ENCODE measurements at places on chromosomes 1 and 21.

DNA sequence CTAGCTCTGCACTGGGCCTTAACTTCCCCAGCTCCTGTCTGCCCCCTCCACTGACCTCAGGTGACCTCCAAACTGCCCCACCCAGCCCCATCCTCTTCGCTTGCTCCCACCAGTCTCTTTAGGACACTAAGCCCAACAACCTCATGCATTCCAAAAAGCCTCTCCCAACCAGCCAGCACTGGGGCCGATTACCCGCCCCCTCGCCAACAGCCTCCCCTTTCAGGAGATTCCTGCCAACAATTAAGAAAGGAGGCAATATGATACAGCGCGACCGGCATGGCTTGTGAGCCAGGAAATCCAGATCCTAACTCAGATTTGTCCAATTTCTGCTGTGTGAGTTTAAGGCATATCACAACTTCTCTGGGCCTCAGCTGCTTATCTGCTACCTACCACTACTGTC lies 14.7 kb downstream of the KANK4 start:
- no peak for DNase-seq

GRCh38 chr1:245896258-245896657 lies 610.8 kb downstream of the SMYD3 start:
- DNase-seq = no peak

DNA sequence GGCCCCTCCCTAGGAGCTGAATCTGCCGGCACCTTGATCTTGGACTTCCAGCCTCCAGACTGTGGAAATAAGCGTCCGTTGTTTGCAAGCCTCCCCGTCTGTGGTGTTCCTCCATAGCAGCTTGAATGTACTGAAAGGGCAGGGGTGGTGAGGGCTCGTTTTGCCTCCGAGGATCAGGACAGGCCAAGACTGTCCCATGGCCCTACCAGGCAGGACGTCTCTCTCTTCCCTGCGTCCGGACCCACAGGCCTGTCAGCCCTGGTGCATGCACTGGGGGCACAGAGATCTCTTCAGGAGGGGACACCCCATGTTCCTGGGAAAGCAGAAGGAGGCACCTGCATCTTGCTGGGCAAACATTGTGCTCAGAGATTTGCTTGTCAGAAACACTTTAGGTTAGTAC lies 156.3 kb upstream of the C1orf174 start:
- DNase-seq = no peak

- DNase-seq = no peak
These were observed 45.8 kb downstream of the TTC39A start for GRCh38 chr1:51284487-51284954.

DNA sequence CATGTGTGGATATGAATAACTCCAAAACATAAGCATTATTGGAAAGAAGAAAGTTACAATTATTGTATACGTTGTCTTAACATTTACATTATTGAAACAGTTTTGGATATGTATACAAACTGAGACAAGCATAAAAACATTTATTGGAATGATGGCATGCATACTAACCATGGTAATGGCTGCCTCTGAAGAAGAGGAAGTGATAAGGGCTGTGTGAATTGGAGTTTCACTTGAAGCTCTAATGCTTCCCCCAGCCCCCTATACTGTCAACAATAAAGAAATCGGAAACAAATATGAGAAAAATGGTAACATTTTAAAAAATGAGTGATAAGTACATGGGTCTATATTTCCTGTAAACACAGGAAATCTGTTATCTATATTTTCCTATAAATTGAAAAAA lies 367.7 kb upstream of the DPYD start:
- no peak for DNase-seq

DNA sequence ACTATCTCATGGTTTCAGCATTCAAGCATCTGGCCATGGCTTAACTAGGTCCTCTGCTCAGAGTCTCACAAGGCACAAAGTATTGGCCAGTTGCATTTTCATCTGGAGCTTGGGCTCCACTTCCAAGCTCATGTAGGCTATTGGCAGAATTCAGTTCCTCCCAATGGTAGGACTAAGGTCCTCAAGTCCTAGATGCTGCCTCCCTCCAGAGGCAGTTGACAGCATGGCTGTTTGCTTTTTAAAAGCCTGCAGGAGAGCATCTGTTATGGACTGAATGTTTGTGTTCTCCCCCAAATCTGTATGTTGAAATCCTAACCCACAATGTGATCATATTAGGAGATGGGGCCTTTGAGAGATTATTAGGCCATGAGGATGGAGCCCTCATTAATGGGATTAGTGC lies 38.0 kb upstream of the HLX start:
- DNase-seq = no peak

GRCh38 chr1:192775631-192776030 lies 33.2 kb upstream of the RGS2 start:
- DNase-seq = no peak

GRCh38 chr1:19311503-19311930 lies 427 bp downstream of the AKR7A2 start:
- peak; percentile 29 for DNase-seq

- DNase-seq = no peak
These were observed 63.1 kb downstream of the CDC42BPA start for GRCh38 chr1:227255086-227255732.

DNA sequence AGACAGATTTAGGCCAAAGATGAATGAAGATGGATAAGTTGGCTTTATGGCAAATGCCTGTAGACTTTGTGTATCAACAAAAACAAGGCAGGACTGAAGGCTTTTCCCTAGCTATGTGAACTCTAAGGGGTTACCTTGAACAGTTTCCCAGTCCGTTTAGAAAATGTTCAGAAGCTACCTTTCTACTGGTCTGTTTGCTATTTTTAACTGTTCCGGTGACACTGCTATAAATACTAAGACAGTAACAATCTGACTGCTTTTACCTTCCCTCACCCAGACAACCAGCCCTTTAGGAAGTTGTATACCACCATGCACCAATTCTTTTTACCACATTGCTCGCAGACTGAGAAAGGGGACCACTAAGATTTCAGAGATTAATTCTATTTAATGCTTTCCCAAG lies 102.2 kb downstream of the PHTF1 start:
- no peak for DNase-seq

- DNase-seq = peak; percentile 31
These were observed at the start of gene BRINP2 for GRCh38 chr1:177170756-177171535. Gene BRINP2 (plus strand): TSS chr1:177170958. CDS start chr1:177229877, 58,919 bp downstream.

DNA sequence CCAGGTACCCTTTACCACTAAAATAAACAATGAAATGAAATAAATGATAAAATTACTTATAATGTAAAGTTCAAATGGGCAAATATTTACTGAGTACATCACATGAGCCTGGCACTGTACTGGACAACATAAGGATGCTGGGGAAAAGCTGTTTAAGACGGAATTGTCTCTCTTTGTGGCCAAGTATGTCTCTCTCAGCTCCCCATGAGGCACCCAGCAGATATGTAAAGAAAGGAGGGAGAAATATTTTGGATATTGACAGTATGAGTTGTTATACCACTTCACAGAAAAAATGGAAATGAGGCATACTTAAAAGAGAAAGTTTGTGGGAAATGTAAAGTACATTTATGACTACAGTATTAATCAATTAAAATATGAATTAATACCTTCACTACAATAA lies 1.0 kb upstream of the TNFSF4 start:
- DNase-seq = no peak

DNA sequence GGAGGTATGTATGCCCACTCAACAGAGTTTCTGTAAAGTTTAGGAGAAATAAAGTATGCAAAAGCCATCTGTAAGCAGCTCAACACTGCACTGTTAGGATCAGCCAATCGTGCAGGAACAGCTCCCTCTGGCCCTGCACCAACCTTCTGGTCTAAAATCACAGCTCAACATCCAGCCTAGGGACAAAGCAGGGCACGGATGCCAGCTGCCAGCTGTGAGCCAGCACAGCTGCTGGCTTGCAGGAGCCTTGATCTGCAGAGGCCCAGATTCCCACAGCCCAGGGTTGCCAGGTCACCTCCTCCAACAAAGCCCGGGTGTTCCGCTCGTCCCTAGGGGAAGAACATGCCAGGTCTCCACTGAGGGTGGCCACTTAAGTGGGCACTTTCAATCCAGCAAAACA lies 8.6 kb downstream of the ACOT7 start:
- peak; percentile 66 for DNase-seq

- no peak for DNase-seq
These were observed 281.6 kb upstream of the RGS18 start for GRCh38 chr1:191876631-191877030.

GRCh38 chr1:212640223-212640878 lies 31.8 kb downstream of the ATF3 start:
- DNase-seq = no peak

DNA sequence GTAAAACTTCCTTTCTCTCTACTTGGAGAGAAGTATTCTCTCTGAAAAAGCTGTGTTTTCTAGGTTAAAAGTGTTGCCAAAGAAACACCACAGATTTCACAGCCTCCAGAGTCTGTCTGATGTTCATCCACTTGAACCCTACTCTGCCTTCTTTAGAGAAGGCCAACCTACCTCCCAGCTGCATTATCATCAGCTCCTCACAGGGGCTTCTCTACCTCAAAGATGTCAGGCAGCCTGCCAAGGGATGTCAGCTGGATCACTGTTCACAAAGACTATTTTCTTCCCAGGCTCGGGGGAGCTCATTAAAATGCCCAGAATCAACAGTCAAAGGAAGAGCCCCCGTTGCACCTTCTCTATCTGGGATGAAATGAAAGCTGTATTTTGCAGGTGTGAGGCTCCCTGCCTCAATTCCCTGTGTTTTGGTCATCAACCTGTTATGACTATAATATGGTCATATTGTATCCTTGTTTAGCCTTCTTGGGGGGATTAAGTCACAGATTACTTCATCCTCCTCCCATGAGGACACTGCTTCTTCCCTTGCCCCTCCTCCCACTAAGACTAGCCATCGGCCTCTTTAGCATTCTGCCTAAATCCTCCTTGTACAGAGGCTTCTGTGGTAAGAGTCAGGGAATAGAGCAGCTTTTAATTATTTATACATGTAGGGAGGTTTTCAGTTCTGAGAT lies 25.7 kb downstream of the ANGPTL7 start:
- DNase-seq = no peak

DNA sequence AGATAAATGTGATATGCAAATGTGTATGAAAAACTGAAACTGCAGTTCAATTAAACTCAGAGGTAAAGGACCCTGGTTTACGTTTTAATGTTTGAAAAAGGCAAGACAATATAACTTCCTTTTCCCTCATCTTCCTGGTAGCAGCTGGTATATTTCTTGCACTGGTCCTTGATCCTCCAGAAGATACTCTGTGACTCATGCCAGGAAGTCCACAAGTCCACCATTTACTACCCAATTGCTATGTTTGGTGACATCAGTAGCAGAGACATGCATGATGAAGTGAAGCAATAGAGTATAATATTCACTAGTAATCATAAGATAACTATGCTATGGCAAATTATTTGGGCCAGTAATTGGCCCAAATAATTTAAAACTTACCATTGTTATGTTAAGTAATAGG lies 774.5 kb upstream of the NEGR1 start:
- no peak for DNase-seq

- DNase-seq = peak; percentile 69
These were observed at the start of gene ZBTB8B for GRCh38 chr1:32464716-32465577. Gene ZBTB8B (plus strand): TSS chr1:32465072. CDS start chr1:32470625, 5,553 bp downstream.

GRCh38 chr21:31279986-31280385 lies 64.1 kb downstream of the TIAM1 start:
- DNase-seq = no peak

- DNase-seq = peak; percentile 77
These were observed 35.1 kb downstream of the NUAK2 start for GRCh38 chr1:205286335-205286950.

GRCh38 chr1:168223681-168224540 lies 1.9 kb upstream of the SFT2D2 start:
- DNase-seq = peak; percentile 22

DNA sequence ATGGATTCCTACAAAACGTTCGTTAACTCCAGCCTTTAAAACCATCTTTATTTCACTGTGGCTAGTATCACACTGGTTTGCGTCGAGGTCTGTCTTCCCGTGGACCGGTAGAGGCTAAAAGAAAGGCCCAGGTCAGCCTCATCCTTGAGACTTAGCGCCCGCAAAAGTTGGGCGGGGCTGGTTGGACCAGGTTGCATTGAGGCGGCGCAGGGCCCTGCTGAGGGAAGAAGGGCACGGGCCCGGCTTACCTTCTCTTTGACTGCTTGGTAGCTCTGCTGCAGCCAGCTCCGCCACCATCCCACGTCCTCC lies 455 bp downstream of the BSDC1 start:
- no peak for DNase-seq

DNA sequence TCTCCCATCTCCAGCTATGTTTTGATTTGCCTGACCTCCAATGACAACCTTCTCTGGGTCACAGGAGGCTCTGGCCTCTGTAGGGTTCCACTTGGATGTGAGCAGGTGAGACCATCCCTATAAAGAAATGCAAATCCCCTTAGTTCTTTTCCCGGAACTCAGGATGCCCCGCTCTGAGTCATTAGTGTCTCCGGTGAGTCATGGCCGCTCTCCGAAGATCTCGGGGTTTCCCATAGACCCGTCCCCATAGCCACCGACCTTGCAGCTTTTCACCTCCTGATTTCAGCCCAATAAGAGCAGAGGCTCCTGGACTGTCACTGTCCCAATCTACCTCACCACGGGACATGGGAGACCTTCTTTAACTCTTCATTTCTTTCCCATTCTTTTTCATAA lies 98.2 kb downstream of the PGBD5 start:
- DNase-seq = no peak

GRCh38 chr1:242225767-242226573 lies 227.1 kb upstream of the MAP1LC3C start:
- no peak for DNase-seq

GRCh38 chr1:173113015-173113741 lies 62.4 kb upstream of the TNFSF18 start:
- DNase-seq = peak; percentile 50

DNA sequence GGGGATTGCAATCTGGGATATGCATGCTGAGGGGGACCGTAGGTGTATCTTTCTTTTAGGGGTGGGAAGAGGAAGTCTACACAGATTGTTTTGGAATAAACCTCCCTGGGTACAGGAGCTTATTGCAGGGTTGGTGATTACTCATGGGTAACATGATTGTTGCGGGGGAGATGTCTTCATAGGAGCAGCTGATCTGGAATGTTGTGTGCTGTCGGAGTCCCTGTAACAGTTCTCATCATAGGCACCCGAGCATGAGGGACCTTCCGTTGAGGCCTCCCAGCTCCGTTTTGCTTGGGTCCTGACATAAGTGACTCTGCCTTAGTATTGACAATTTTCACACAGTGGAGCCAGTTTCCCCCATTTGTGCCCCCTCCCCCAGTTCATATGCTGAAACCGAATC lies 4.2 kb upstream of the PRXL2B start:
- DNase-seq = peak; percentile 38

DNA sequence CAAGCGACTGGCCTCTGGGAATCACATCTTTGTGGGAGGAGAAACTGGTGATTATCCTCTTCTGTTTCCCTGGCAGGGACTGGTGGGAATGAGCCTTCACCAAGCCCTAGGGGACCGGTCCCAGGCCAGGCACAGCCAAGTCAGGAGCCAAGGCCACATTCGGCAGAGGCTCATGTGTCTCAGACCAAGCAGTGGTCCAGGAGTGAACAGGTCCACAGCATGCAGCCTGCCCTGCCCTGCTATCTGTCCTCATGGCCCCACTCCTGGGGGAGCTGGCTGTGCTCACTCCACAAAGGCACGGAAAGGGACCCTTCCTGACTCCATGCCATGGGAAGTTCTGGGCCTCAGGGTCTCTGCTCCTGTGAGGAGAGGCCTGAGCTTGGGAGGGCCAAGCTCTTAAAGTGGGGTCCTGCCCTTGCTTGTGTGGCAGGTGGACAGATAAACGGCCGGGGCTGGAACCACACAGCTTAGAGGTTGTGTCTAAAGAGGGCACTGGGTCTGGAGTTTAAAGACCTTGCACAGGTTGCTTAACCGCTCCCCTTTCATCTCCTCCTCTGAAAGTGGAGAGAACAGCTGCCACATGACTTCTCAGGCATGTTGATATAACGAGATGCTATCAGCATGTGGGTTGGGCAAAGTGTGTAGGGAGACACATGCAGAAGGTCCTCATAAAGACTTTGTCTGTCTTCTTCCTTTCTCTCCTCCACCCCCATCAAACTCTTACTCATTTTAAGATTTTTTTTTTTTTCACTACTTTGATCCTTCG lies 57.5 kb downstream of the CASQ2 start:
- DNase-seq = no peak

Data from LHCN-M2 (cell line).